Activated naive CD4-positive, alpha-beta T cell (primary cell): ENCODE measurements at places on chromosomes 2 and 18.

- no peak for DNase-seq
Measured at GRCh38 chr2:124571836-124572235, 546.7 kb downstream of the CNTNAP5 start.

- DNase-seq = no peak
Measured at GRCh38 chr2:108215794-108216211, 24.0 kb upstream of the SULT1C3 start.

DNA sequence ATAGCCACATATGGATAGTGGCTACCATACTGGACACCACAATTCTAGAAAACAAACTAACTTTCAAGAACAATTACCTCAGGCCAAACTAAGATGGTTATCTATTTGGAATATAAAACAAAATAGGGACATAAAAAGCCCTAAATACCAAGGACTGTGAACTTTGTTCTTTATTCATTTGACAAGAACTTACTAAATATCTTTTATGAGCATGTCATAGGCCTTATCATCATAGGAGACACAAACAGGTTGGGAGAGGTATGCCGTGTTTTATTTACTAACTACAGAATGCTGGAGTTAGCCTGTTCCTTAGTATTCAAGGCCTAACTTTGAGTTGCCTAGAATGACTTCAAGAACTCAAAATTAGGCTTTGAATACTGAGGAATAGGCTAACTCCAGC, 32.1 kb downstream of the CCDC93 start:
- DNase-seq = no peak

GRCh38 chr2:37692711-37693110, 21.3 kb upstream of the CDC42EP3 start:
- DNase-seq = no peak

- no peak for DNase-seq
Measured at GRCh38 chr2:197985029-197985638, 180.7 kb downstream of the PLCL1 start.

DNA sequence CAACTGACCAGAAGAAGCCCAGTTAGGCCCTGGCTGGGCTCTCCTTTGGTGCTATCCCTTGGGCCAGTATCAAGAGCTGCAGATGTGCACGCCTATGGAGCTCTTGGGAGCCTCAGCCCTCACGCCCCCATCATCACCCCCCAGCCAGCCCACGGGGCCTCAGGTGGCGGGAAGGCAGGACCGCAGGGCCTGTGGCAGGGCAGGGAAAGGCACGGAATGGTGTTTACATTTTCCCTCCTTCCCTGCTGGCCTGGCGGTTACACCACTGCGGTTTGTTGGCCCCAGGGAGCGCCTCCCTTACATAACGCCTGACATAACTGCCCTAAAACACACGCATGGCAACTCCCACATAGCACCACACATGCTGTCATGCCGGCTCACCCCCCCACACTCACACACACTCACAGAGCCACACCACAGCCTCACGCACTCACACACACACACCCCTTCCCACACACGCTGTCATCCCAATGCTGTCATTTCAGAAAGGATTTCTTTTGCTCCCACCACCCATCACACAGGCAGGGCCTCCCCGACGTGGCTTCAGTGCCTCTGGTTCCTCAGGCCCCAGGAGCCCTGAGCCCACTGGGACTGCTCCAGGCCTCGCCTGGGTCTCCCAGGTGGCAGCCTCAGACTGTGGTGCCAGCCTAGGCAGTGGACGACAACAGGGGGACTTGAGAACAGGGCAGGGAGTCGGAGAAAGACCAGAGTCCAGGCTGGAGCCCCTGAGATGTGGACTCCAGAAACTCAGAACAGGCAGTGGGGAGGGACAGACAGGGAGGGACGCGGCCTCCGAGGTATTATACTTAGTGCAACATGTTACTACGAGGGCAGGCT, 15.7 kb downstream of the ZFP36L2 start:
- DNase-seq = no peak

GRCh38 chr2:75389271-75389670, 171.5 kb downstream of the EVA1A start:
- DNase-seq = no peak

- no peak for DNase-seq
Measured at GRCh38 chr2:232261776-232262175, 116.8 kb upstream of the ALPP start.

- DNase-seq = no peak
Measured at GRCh38 chr2:195543902-195544894, 112.8 kb upstream of the SLC39A10 start.

DNA sequence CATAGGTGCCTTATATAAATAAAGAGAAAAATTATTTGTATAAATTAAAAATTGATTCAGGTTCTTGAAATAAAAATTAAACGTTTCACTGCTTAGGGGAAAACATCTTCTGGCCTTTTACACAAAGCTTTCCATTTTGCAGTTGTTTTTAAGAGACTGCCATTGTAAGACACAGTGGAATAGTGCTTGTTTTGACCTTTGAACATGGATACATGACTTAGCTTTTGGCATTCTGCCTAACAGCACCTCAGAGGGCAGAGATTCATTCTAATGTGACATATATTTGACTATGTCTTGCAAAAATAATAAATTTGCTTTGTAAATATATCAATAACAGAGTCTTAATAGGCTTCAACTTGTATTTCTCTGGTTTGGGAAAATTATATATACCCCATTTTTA, 142.1 kb downstream of the SLC4A10 start:
- DNase-seq = no peak

DNA sequence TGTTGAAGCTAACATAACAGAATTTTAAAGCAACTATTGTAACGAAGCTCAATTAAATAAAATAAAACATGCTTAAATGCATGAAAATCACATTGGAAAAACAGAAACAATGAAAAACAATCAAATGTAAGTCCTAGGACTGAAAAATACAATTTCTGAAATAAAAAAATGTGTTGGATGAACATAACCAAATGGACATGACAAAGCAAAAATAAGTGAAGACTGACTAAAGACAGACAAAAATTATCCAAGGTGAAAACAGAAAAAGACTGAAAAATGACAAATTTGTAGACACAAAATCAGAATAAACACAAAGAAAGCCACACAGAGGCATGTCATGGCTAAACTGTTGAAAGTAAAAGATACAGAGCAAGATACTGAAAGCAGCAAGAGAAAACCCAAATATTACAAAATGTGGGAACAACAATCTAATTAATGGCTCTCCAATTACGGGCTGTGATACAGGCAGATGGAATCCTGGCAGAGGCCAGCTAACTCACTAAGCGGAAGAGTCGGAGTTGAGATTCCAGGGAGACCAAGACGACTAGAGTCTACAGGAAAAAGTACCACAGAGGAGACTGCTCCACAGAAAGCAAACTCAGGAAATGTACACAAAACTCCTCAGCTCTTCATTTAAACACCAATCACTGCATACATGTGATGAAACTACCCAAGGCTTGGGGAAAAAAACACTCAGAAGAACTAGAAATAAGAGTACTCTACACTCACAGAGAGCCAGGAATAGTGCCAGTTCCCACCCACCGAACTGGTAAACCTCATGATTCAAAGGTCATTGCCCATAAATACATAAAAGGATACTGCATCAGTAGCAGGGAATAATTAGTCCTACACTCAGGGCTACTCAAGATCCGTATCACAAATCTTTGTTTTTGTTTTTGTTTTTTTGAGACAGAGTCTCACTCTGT, 83.6 kb downstream of the ATAD2B start:
- no peak for DNase-seq

- DNase-seq = no peak
Measured at GRCh38 chr2:142668420-142668819, 209.0 kb upstream of the KYNU start.
